Islet precursor cell (in vitro differentiated cells): ENCODE measurements at places on chromosomes 1 and 21.
A peak's percentile ranks its signal among the peaks of the same experiment; 100 is the strongest.

- peak; percentile 70 for DNase-seq
These were observed 25.6 kb downstream of the S100A10 start for GRCh38 chr1:151968058-151968457.

DNA sequence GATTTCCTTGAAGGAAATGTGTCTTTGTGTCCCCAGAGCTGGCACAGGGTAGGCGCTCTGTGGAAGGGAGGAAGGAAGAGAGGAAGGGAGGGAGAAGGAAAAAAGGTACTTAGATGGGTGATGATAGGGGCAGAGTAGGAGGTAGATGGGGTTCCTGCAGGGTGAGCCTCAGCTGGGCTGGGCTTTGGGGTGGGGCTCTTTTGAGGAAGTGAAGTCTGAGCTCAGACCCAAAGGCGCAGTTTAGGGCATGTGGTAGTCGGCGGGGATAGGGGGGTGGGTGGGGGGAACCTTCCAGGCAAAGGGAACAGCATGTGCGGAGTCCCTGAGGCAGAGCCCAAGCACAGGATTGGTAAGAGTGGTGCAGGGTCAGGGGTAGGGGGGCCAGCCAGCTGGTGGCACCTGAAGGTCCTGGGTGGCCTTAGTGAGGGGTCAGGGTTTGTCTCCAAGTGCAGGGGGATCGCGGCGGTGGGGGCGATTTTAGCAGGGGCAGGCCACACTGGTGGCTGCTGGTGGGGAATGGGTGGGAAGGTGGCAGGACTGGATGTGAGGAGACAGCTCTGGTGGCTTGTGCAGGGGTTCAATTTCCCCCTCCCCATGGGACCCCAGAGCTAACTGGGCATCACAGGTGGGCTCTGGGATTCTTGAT is 8.4 kb upstream of the HTR6 start:
- DNase-seq, result no peak

DNA sequence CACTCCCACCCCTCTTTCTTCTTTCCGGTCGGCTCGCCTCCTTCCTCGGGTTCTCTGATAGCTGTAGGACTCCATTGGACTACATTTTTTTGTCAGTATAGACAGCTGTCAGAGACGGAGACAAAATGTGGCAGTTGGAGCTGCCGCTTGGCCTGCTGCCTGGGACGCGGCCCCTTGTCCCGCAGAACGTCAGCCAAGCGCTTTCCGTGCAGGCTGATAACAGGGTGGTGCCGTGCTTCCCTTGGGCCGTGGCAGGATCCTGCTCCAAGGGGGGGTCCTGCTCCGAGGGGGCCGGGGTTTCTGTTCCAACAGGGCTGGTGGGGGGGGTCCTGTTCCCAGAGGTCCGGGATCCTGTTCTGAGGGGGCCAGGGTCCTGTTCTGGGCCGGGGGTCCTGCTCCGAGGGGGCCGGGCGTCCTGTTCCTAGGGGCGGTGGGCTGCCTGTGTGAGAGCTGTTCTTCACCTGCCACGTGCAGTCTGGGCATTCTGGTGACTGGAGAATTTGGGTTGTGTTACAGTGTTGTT is 4.9 kb downstream of the SKI start:
- DNase-seq, result no peak

DNA sequence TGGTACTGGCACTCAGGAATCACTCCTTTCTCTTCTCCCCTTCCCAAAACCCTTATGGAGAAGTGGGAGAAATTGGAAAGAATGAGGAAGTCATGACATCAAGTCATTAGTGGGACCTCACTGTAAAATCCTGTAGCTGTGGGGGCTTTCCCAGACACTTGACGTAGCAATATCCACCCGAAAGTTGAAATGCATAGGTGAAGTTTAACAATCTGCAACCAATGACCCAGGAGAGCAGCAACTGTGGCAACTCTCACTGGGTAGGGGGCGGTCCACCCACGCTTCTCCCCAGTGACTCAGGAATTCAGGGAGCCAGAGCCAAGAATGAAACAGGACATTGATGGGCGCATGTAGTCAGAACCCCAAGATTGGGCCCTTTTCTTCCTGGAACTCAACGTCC is 27.0 kb downstream of the ABCA4 start:
- DNase-seq, result no peak

GRCh38 chr1:161994175-161994668 is 29.4 kb downstream of the OLFML2B start:
- peak; percentile 61 for DNase-seq

GRCh38 chr1:181661569-181661968 is 178.3 kb downstream of the CACNA1E start:
- no peak for DNase-seq

DNA sequence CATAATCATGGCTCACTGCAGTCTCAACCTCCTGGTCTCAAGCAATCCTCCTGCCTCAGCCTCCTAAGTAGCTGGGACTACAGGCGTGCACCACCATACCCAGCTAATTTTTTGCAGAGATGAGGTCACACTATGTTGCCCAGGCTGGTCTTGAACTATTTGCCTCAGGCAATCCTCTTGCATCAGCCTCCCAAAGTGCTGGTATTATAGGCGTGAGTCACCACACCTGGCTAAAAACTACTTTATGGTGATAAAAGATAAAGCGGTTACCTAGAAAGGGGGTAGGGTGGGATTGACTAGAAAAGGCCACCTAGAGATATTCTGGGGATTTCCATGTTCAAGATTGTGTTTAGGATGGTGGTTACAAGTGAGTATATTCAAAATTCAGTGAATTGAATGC is 5.0 kb downstream of the TSTD1 start:
- peak; percentile 82 for DNase-seq

GRCh38 chr1:53121319-53122172 is 20.9 kb downstream of the SLC1A7 start:
- peak; percentile 86 for DNase-seq

DNA sequence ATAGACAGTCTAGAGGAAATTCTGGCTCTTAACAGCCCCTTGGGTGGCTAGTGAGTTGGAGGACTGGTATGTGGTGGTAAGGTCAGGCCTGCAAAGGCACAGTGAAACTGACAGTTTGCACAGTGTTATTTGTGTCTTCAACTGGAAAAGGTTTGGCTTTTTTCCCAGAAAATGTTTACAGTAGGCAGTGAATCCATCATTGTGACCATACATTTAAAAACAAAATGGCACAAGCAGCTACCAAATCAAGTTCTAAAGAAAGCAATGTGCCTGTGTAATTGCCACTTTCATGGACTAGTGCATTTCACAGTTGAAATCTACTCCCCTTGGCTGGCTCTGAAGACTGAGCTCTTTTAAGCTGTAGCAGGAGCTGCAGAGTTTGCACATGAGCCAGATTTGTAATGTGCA is 24.8 kb downstream of the ATPAF1 start:
- no peak for DNase-seq

GRCh38 chr1:239250353-239251035 is 135.9 kb upstream of the CHRM3 start:
- no peak for DNase-seq

DNA sequence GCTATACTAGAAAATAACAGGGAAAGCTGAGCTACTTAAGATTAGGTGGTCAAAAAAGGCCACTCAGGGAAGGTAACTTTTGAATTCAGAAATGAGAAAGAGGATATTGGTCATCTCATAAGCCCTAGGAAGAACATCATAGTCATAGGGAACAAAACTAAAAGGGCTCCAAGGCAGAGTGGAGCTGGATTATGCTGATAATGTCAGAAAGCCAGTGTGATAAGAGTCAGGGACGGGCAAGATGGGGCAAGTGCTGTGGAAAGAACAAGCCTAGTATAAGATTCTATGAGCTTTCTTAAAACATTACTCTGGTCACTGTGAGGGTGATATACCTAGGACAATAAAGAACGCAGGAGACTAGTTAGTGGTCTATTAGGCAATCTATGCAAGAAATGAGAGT is 106.6 kb downstream of the DUSP10 start:
- DNase-seq, result no peak

- no peak for DNase-seq
These were observed 29.6 kb upstream of the VWA5B1 start for GRCh38 chr1:20261095-20261494.

GRCh38 chr1:195520757-195521156 is 1087.5 kb downstream of the KCNT2 start:
- DNase-seq, result no peak

GRCh38 chr1:218588540-218589172 is 243.5 kb downstream of the TGFB2 start:
- DNase-seq, result no peak

GRCh38 chr1:215192306-215192705 is 109.8 kb downstream of the KCNK2 start:
- DNase-seq, result no peak

GRCh38 chr1:201448990-201449389 is 20.0 kb downstream of the PHLDA3 start:
- no peak for DNase-seq

DNA sequence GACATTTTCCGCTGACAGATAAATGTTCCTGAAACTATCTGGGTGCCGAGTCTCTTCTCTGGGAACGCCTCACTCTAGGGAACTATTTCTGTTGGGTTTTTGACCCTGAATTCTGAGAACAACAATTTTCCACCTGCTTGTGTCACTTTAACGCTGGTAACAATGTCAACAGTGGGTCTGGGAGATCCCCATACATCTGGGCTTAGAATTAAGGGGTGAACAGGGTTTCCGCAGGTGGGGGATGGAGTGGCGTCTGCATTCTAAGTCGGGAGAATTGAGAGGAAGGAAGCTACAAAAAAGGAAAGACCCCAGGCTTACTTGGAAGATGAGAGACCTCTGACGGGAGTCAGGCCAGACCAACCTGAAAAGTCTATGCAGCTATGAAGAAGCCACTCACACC is 8.7 kb downstream of the CD247 start:
- DNase-seq, result no peak

DNA sequence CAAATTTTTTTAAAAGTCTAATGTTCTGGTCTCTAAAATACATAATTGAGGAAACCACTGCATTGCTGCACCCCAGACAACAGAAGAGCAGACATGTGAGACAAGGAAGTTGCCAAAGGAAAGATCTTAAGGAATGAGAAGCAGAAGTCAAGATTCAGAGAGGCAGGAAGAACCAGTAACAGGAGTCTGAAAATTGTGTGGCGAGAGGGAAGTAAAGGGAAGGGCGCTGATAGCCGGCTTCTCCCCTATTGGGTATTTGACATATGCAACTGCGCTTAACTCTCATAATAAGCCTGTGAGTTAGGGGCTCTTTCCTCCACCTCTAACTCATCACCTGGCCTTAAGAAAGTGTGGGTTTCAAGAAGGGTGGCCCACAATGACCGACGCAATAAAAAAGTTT is 21.9 kb upstream of the KIF14 start:
- no peak for DNase-seq

DNA sequence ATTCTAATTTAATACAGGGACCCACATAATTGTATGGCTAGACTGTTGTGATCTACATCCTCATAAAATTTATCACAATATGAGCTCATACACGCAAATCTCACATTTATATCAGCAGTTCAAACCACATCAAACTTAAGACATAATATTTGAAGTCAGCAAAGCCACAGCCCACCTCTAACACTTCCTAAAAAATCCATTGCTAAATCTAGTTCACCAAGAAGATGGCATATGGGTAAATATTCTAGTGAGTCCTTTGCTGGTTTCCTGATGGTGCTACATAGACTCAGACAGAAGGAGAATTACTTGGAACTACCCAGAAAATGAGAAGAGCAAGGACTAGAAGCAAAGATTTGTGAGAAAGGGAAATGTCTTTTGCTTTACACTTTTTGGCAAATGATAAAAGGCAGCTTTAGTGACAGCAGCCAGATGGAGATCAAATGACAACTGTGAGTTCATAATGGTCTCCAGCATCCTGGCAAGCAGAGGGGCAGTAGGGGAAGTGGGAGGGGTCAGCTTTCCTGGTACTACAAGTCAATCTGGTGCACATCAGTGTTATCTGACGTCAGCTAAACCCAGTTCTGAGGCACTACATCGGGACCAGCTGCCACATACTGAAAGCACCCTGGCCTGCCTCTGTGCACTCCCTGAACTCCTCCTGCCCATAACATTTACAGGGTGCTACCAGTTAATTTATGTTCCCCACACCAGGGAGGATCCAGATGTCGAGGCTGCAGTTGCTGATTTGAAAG is 10.6 kb upstream of the GADD45A start:
- DNase-seq, result peak; percentile 68

- no peak for DNase-seq
These were observed 95.1 kb downstream of the GPATCH2 start for GRCh38 chr1:217535601-217536377.

- DNase-seq, result no peak
These were observed 145.0 kb downstream of the RASAL2 start for GRCh38 chr1:178238722-178239510.

DNA sequence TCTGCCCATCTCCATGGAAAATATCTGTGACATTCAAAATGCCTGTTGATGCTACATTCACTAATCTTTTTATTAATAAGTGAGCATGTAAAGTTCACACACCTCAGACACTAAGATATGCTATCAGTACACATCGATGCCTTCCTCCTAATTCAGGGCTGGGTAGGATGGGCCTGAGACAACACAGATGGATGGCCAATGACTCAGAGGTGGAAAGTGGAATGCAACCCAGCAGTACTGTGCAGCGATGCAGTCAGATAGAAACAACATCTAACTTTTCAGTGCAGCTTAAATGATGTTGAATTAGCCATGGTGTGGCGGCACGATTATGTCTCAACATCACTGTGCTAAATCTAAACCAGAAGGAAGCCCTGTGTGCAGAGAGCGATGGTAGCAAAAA is 161.6 kb upstream of the KCNJ15 start:
- DNase-seq, result no peak
